ENCODE measurements at places on chromosomes 11 and 22. TPM values are rescaled to one million over a fixed set of nuclear protein-coding genes. Genes with fewer than 3 reads are reported as not detected.

The SLC15A3 gene
- polyA plus RNA-seq: 25.9 TPM

DNA sequence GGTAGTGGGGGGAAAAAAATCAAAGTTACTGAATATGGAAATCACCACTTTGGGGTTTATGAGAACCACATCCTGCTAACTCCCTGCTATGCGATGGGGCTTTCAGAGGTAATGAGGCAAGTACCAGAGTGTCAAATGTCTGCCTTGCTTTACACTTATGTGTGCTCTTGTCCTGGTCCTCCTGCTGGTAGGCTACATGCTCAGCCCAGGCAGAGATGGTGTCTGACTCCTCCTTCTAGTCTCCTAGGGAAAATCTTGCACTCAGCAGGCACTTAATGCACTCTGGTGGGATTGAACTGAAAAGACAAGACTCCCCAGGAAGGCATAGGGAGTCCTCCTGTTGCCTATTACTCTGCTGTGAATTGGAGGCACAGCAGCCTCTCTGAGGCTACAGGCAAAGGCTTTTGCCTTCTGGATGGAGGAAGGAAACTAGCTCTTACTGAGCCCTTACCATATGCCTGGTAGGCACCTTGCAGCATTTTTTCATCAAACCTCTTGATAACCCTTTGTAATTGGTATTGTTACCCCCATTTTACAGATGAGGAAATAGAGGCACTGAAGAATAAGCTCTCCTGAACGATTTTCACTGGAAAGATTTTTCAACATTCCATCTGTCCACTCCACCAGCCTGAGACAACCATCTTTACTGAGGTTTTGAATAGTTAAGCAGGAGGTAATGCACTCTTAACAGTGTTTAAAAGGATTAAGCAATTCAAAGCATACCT, 132.1 kb upstream of the PAX6 start:
- DNase-seq: no peak

DNA sequence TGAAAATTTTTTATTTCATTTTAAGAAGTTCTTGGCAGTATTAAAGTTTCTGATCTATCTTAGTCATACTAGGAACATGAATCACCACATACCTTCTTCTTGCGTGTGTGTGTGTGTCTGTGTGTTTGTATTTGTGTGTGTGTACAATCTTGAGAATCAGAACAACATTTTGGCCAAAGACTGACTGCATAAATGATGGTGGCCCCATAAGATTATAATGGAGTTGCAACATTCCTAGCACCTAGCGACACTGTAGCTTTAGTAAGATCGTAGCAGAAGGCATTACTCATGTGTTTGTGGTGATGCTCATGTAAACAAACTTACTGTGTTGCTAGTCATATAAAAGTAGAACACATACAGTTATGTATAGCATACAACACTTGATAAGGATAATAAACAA, 205.4 kb downstream of the FAM76B start:
- no peak for DNase-seq

DNA sequence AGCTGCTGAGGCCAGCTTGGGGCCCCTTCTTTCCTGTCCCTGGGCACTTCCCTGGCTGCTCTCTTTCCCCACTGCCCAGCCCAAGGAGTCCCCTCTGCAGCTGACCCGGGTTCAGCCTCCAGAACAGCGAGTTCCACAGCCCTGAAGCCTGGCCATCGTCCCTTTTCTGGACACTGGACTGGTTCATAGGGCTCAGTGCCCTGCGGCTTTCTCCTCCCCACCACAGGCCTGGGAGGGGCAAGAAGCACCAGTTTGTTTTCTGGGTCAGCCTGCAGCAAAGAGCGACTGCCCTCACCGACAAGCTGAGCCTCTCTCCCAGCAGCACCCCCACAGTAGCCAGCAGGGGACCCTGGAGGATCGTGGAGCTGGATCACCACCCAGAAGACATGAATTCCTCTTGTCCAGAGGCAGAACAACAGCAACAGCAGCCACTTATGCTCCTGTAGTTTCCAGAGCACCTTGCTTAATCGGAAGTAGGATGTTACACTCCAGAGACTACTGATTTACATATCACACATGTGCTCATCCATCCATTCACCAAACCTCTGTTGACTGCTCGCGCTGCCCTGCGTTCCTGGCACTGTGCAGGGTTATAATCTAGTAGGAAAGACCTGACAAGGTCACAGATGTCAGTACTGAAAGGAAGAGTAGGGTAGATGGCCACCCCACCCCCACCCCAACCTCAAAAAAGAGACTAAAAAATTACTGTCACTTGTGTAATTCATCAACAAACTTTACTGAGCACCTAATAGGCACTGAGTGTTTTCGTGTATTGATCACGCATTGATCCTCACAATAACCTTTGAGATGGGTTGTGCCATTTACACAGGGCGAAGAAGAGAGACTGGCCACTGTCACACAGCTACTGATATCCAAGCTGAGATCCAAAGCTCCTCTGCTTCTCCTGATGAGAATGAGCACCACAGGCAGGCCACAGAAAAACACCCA, 13.0 kb upstream of the CXCR5 start:
- peak; percentile 41 for DNase-seq

DNA sequence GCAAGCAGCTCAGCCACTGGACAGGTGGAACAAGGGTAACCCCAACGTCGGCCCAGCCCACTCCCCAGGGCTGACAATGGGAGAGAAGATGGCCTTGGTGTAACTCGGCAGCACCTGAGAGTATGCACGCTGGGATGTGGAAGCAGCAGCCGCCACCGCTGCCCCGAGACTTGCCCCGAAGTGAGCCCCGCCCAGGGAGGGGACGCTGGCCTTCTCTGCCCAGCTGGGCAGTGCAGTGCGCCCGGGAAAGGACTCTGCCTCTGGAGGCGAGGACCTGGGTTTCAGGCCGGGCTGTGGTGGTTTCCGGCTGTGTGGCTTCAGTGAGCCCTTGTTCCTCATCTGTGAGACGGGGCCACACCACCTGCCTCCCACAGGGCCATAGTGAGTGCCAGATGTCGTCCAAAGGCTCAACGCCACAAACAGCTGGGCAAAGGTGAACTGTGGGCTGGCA, 8.6 kb upstream of the POLDIP3 start:
- DNase-seq: no peak

GRCh38 chr22:28576162-28576561, 103.5 kb downstream of the TTC28 start:
- no peak for DNase-seq

Data from left renal pelvis (tissue), 4 donors.